ENCODE measurements at places on chromosomes 2 and 18.

GRCh38 chr18:40921845-40922629 is 1033.0 kb upstream of the PIK3C3 start:
- no peak for DNase-seq

GRCh38 chr2:39725401-39725800 is 53.7 kb downstream of the THUMPD2 start:
- DNase-seq, result no peak

GRCh38 chr2:99444222-99444621 is 45.6 kb downstream of the REV1 start:
- no peak for DNase-seq

- DNase-seq, result no peak
Measured at GRCh38 chr18:10051877-10052631, 138.2 kb downstream of the VAPA start.

- DNase-seq, result peak; percentile 63
Measured at GRCh38 chr18:42185486-42185885, 230.5 kb downstream of the PIK3C3 start.

GRCh38 chr2:199042660-199043379 is 414.9 kb downstream of the SATB2 start:
- no peak for DNase-seq

DNA sequence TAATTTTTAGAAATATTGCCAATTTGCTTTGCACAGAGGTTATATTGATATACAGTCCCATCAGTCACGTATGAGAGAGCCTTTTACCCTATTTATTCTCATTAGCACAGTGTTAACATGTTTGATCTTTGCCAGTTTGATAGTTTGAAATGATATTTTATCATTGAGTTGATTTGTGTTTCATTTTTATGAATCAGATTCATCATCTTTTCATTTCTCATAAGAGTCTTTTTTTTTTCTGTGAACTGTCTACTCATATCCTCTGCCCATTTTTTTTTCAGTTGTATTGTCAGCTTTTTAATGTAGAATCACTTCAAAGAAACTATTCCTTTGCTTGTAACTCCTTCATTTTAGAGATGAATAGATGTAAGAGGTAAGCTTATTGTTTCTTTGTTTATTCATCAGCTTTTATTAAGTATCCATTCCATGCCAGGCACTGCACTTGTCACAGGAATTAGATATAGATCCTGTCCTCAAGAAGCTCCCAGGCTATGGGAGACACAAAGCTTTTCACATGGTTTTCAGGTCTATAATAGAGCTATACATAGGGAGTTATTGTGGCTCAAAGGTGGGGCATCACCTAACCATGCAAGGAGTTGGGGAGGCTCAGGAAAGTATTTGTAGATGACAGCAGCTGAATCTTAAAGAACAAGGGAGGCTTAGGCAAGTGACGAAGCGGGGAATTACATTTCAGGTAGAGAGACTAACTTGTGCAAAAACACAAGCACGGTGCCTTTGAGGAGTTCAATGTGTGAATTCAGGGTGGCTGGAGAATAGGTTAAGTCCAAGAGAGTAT is 42.1 kb downstream of the CD28 start:
- DNase-seq, result no peak

GRCh38 chr2:163252199-163252598 is 413.6 kb upstream of the KCNH7 start:
- no peak for DNase-seq

GRCh38 chr18:22378672-22379282 is 38.9 kb downstream of the CTAGE1 start:
- DNase-seq, result no peak

- no peak for DNase-seq
Measured at GRCh38 chr2:70124983-70125480, 37.8 kb downstream of the PCBP1 start.

DNA sequence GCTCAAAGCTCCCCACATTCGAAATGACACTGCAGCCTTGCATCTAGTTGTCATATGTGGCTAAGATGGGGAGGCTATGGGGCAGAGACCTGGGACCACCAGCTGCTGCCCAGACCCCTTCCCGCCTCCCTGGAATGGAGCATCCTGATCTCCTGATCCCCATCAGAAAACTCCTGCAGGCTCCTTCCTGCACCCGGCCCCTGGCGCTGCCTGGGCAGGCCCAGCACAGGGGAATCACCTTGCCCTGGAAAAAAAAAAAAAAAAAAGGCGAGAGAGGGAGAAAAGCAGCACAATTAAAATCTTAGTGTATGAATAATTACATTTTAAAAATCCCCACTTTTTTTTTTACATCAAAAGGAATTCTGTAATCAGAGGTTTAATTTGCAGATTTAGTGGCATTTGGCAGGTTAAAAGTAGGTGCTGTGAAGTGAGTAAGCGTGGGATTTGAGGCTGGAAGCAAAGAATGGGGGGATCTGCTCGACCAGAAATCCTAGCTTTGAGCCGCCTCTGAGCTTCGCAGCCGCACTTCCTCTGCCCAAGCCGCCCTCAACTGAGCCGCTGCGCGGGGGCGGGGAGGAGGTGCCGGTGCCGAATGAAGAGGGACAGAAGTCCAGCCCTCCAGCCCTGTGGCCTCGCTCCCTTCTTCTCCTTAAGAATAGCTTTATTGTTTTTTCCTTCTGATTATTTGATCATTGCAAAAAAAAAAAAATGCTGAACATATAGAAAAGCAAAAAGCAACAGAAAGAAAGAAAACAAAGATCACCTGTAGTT is 30.0 kb downstream of the THNSL2 start:
- no peak for DNase-seq

DNA sequence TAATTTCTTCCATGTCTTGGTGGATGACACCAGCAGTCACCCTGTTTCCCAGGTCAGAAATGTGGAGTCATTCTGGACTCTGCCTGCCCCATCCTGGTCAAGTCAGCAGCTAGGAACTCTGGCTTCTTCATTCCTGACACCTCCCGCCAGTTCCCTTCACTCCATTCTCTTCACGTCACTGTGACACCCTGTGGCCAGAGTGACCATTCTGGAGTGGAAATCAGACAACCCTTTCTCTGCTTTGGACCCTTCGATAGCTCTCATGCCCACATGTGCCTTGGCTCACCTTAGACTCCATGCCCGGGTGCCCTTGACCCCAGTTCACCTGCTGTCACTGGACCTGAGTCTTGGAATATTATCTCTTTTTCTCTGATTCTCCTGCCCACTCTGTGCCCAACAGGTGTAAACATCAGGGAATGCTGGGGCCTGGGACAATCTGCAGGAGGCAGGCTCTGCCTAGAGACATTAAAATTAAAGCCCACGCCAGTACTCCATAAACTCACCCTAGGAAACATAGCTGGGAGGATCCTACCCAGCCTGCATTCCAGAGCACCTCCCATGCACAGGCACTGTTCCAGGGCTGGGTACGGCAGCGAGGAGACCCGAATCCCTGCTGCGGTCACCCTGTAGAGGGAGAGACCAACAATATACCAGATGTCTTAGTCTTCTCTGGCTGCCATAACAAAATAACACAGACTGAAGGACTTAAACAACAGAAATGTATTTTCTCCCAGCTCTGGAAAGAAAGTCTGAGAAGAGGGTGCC is 41.1 kb upstream of the FAHD2A start:
- DNase-seq, result no peak

GRCh38 chr2:79630060-79630459 is 117.2 kb downstream of the CTNNA2 start:
- DNase-seq, result no peak

- no peak for DNase-seq
Measured at GRCh38 chr2:60413814-60414168, 139.7 kb downstream of the BCL11A start.

GRCh38 chr2:107719836-107720235 is 106.9 kb upstream of the RGPD4 start:
- no peak for DNase-seq

DNA sequence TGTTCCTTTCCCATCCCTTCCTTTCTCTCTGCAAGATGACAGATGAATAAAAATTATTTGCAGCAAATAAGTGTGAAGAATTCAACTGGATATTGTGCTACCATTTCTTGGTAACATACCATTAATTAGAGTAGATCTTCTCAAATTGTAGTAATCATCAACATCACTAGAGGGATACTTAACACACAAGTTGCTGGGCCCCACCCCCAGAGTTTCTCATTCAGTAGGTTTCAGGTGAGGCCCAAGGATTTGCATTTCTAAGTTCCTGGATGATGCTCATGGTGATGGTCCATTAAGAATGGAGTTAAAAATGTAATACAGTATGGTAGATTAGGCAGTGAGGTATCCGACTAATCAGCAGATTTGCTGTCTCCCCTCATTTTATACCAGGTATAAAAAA is 594.0 kb downstream of the ERBB4 start:
- no peak for DNase-seq

- no peak for DNase-seq
Measured at GRCh38 chr2:168889635-168890005, 610 bp downstream of the SPC25 start.

- DNase-seq, result no peak
Measured at GRCh38 chr2:236178890-236179235, 10.7 kb upstream of the GBX2 start.

DNA sequence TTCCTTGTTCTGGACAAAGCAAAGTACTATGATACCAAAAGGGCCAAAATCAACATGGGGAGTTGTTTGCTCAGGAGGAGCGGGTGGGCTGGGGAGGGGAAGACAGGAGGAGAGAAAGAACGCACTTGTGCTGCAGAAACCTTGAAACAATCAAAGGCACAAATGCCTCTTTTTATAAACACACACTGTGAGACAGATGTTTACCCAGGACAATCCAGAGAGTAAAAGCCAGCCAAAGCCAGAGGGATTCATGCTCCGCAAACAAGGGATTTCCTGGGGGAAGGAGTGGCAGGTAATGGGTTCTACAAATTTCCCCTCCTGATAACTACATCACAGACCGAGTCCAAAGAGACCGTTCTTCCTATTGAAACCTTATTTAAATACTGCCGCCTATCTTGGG is 323.5 kb upstream of the SKOR2 start:
- DNase-seq, result no peak

DNA sequence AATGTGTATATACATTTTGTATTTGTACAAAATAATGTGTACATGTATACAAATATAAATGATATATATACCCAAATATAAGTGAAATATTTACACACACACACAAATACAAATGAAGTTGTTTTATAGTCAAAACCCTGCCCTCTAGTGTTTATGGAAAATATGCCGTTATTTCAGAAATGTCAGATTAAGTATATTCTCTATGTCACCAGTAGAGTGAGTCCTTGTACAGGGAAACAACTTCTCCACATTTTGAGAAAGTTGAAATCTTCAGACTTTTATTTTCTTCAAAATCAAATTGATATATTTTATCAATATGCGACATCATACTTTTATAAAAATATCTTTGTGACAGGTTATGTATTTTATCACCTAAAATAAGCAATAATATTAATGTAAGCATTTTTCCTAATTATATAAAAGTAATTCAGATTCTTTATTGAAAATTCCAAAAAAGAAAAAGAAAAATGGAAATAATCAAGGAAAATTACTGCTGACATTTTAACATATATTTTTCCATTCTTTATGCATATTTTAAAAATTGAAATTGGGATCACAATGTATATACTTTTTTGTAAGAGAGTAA is 22.4 kb downstream of the ARL6IP6 start:
- peak; percentile 33 for DNase-seq

DNA sequence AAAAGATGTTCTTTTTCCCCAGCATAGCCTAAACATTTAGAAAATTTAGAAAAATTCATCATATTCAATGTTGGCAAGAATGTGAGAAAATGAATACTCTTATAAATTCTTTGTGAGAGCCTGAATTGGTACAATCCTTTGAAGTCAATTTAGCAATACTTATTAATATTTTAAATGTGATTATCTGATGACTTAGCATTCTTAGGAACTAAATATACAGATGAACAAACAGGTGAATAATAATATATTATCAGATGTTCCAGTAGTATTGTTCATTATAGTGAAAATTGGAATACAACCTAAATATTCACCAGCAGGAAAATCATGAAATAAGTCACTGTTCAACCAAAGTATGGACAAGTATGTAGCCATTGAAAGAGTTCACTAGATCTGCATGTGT is 55.5 kb upstream of the MEIS1 start:
- DNase-seq, result no peak

DNA sequence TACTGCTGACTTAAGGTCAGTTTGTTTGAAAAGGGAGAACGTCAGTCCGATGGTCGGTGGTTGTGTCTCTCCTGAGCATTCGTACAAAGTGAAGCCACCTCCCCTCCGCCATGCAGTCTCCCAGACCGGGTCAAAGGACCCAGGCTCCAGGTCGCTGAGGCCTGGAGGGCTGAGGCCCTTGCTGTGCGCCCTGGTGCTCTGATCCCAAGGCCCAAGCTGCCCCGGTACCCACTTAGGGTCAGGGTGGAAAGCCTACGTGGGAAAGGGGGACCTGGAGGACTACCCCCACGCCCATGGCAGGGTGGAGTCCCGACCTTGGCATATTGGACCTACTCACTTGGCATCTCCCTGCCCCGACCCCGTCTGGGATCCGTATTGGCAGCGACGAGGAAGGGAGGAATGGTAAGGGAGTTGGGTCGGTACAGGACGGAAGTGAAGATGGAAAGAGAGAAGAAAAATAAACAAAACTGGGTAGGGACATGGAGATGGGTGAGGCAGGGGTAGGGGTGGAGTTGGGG is 8.0 kb upstream of the SIX3 start:
- DNase-seq, result no peak

- no peak for DNase-seq
Measured at GRCh38 chr2:1403565-1403964, 9.7 kb upstream of the TPO start.

DNA sequence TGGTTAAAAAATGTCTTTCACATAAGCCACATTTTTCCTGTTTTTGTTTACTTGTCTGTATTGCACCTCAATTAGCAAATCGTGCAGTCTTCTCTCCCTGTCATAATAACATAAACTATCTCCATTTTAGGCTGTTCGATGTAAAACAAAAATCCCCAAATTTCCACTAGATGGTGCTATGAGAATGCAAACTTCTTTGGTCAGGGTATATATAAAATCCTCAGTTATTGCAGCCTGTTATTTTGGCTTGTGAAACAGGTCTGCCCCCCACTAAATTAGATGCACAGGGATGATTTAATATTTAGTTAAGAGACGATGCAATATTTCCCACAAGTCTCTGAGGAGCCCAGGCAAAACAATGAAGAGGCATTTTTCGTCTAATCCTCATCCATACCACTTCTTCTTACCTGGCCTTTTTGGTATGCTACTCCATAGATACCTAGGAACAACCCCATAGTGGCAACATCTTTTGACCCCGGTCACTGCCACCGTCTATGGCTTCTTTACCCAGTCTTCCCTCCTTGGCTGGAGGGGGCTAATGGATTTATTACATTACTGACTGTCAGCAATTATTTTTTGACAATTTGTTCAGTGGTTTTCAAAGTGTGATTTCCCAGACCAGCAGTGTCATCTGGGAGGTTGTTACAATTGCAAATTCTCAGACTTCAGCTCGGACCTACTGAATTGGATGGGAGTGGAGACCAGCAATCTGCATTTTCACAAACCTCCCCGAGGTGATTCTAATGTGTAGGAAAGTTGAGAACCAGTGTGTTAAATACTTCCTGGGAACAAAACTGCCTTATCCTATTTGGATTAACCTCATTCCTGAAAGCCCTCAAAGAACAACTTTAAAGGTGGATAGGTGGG is 117.4 kb upstream of the CWC22 start:
- DNase-seq, result peak; percentile 40

DNA sequence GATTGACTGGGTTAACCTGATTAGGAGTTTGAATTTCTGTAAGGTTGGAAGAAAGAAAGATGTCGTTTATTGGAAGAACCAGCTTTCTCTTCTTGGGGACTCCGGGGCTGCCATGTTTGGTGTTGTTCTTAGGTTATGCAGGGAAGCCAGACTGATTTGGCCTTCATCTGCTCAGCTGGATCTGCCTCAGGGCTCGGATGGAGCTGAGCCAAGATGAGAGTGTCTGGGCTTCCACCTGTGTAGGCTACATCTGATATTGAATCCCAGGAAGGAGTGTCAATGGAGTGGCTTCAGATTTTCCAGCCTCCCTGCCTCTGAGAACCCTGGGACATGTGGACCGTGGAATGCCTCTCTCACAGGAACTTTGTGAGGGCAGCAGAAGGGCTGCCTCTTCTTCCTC is 126.1 kb downstream of the WDSUB1 start:
- no peak for DNase-seq

Data from DMS 273 treated with DMSO at 0.1 percent for 48 hours (cell line).